ENCODE measurements at places on chromosomes 5 and 9.

DNA sequence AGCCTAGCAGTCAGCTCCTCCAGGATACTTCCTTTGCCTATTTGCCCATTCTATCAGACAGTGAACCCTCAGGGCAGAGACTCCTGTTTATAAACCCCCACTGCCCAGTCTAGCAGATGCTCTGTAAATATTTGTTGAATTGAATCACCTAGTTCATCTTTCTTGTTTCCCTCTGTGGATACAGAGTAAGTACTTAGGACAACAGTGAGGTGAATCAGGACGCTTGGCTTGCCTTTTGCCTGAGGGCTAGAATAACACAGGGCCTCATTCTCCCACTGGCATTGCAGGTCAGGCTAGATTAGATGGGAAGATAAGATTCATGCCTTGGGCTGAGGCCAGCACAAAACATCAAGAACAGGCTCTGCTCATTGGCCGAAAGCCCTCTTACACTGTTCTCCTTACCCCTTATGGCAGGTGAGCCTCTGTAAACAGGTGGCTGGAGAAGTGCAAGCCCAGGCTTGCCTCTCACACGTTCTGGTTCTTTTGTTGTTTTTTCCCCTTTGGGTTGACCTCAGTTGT, 22.2 kb downstream of the TNFSF8 start:
- DNase-seq: peak; percentile 28

- DNase-seq: no peak
Observed at GRCh38 chr9:127166651-127167524, 44.5 kb upstream of the ANGPTL2 start.

DNA sequence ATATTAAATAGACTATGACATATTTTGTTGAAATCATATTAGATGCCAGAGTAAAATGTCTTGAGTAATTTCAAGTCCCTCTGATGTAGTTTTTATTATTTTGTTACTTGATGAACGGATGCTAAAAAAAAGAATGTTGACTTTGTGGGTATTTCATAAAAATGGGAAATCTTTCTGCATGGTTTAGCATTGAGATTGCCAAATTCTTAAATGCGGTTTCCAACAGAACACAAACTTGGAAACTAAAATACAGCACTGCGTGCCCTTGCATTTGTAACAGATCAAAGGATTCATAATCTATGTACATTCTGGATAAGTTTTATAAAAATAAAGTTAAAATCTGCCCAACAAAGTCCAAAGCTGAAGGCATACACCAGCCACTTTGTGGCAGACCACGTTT, 425.5 kb upstream of the DAB2 start:
- DNase-seq: no peak

DNA sequence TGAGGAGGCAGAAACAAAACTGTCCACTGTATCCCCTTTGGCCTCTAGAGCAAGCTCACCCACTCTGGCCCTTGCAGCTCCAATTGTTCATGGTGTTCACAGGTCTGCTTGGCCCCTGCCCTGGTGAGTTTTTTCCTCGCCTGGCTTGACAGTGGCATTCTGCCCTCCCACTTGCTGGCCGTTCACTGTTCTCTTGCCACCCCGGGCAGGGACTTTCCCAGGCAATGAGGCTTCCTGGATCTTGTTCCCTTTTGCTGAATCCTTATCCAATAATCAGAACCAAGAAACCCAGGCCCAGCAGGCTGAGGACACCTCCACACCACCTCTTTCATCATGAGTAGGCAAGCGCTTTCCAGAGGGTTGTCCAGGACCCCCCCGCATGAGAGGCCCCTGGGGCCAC, 31.2 kb downstream of the ZNF618 start:
- no peak for DNase-seq

GRCh38 chr5:160556846-160557245, 135.2 kb downstream of the PTTG1 start:
- no peak for DNase-seq

Measured in CD4-positive, alpha-beta T cell treated with Interleukin-6 at 100 ng/mL for 8 hours (primary cell).